Thyroid gland (tissue), 4 donors: ENCODE measurements at places on chromosomes 6 and 20. TPM values are rescaled to one million over a fixed set of nuclear protein-coding genes. Genes with fewer than 3 reads are reported as not detected.

Gene CCN6
- 0.33 TPM for total RNA-seq

- DNase-seq: peak; percentile 36
These were observed 44.9 kb upstream of the SUPT3H start for GRCh38 chr6:45422503-45423110.

Gene COL9A3
- 93.9 TPM for total RNA-seq

Gene GJA10
- total RNA-seq: not detected

- no peak for DNase-seq
These were observed 19.0 kb downstream of the CEP85L start for GRCh38 chr6:118632359-118632758.

Gene TP53TG5
- not detected for total RNA-seq

Gene TNNC2
- total RNA-seq: not detected
